ENCODE measurements at places on chromosomes 1 and 21. TPM values are rescaled to one million over a fixed set of nuclear protein-coding genes. Genes with fewer than 3 reads are reported as not detected.

CTSE gene
- total RNA-seq, result not detected

FCER1G gene
- total RNA-seq, result not detected

GREM2 gene
- 44.0 TPM for total RNA-seq

AADACL3 gene
- total RNA-seq, result not detected

TMEM9 gene
- total RNA-seq, result 107 TPM

ZNF683 gene
- not detected for total RNA-seq

KLHDC9 gene
- total RNA-seq, result 5.3 TPM

ADPRS gene
- total RNA-seq, result 21.5 TPM

DNASE2B gene
- not detected for total RNA-seq

- DNase-seq, result no peak
Observed at GRCh38 chr1:184387069-184387475, 243 bp downstream of the C1orf21 start.

DNA sequence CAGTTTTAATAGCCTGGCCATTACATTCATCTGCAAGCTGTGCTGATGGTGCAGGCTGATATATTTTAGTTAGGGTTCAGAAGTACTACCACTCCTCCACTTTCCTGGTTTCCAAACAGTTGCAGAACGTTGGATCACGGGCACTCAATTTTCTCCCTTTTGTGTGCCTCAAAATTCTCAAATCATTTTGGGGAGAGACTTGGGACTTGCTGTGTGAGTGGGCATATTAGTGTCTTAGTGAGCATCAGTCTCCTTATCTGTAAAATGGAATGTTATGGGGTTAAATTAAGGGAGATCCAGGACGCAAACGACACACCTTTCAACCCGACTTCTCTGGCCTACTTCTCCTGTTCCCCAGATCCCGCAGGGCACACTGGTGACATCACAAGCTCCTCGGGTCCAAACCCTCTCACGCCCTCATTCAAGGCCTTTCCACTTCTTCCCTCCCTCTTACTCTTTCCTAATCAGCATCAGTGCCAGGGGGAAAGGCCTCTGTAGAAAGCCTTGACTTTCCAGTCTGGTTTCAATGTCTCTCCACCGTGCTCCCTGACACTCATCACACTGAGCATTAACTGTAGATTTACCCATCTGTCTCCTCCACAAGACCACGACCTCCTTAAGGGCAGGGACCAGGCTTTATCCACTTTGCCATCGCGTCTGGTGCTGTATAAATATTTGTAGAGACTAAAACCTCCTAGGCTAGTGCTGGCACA is 1.2 kb downstream of the PIGP start:
- DNase-seq, result no peak

DNA sequence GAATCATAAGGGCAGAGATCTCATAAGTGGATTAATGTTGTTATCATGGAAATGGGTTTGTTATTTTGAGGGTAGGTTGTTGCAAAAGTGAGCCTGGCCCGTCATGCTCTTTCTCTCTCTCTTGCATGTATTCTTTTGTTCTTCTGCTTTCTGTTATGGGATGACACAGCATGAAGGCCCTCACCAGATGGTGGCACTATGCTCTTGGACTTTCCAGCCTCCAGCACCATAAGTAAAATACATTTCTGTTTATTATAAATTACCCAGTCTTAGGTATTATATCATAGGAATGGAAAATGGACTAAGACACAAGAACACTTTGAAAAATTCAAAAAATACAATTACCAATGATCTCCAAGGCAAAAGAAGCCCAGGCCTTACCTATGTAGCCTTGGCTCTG is 676.1 kb downstream of the PTPRU start:
- DNase-seq, result no peak

GRCh38 chr21:34669149-34669879 is 520 bp downstream of the CLIC6 start:
- no peak for DNase-seq

GRCh38 chr1:152768847-152769533 is 6.0 kb upstream of the LCE1F start:
- DNase-seq, result no peak

GRCh38 chr1:239771550-239771949 is 320.1 kb upstream of the FMN2 start:
- DNase-seq, result no peak

DNA sequence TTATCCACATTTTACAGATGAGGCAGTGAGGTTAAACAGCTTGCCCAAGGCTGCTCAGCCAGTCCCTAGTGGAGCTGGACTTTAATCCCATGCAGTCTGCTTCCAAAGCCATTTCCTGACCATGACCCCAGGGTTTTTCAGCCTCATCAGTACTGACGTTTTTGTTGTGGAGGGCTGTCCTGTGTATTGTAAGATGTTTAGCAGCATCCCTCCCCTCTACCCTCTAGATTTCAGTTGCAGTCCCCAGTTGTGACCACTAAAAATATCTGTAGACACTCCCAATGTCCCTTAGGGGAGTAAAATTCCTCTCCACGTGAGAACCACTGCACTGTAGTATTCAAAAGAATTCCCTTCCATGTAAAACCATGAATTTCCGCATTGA is 30.2 kb upstream of the C1orf105 start:
- no peak for DNase-seq

DNA sequence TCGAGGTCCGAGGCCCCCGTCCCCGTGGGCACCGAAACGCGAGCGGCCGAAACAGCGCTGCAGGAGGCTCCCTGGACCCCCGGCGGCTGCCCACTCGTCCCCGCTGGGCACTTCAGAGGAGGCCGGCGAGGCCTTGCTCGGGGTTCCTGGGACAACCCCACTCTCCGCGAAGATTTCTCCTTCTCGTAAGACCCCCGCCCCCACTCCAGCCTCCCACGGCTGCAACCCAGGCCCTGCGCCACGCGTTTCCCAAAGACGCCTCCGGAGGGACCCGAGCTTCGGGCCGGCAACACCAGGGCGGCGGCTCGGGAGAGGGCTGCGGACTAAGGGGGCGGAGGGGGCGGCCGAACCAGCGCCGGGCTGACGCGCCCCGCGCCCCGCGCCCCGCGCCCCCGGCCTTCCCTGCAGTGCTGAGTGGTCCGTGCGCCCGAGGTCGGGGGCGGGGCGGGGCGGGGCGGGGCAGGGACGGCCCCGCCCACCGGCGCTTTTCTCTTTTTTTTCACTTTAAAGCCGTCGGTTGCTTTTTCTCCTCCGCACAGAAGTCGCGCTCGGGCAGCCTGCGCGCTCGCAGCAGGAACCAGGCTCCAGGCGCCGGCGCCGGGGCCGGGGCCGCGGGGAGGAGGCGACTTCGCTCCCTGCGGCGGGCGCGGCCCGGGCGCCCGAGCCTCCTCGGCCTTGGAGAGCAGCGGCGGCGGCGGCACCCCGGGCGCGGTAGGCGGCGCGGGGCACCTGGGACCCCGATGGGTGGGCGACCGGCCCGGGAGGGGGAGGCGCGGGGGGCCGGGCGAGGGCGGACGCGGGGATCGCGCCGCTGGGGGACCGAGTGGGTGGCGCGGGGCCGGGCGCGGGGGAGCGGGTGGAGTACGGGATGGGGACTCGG is at the start of gene SPSB1:
Gene SPSB1 (plus strand): TSS at position 534 of the 880 bp plus-strand sequence. CDS start 62,998 bp downstream, outside the sequence.
- peak; percentile 42 for DNase-seq

DNA sequence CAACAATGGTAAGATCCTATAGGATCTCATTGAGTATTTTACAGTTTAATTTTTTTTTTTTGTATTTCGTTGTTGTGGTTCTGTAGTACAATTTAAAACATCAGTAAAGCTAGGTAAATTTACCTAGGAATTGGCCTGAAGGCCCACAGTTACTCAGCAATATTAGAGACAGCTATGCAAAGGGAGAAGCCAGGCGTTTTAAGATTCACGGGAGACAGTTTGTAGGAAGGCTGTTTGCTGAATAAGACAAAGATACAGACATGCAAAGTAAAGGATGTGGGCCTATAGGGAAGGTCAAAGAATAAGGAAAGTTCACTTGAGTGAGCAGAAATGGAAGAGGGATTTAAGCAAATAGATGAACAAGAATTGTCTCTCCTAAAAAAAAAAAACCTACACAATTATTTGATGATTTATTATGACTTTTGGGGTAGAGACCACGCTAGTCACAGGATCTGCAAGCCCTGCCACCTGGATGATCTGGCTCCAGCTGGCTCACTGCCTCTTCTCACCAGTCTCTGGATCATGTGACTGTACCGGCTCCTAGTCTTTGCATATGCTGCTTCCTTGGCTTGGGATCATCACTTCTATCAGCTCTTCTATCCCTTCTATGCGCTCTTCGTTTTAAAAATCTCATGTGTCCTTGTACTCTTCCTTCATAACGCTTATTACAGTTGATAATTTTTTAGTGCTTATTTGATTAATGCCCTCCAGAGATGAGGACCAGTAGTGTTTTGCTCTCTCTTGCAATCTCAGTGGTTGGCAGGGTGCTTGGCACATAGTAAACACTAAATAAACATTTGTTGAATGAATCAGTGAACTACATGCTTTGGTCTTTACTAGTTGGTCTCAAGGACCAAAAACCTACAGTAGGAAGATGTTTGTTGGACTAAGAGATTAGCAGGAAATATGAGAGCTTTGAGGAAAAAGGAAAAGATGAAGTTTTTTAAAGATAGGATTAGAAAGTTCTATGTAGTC is 14.1 kb downstream of the DYRK1A start:
- DNase-seq, result no peak

DNA sequence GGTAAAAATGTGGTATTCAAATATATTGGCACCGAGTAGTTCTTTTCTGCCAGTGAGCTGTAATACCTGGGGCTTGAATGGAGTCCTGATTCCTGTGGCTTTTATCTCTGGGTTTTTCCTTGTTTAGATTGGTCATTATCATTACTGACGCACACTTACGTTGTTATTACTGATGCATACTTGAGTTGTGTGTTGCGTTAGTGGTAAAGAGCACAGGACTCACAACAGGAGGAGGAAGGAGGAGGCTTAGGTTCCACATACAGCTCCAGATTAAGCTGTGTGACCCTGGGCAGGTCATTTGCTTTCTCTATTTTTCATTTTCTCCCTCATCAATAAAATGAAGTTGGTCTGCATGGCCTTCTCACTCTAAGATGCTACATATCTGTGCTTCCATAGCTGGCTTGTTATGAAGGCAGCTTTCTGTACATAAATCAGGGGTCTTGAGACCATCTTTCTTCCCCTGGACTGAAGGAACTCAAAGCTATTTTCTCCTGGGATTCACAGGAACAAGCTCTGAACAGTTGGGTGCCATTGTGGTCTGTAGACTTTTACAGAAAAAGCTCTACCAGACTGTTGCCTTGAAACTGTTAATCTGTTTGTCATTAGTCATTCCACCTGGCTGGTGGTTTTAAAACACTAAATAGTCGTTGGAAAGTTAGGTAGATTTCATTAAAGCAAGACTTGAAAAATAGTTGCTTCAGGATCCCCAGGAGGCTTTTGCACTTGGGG is 5.6 kb downstream of the ARID1A start:
- DNase-seq, result no peak

DNA sequence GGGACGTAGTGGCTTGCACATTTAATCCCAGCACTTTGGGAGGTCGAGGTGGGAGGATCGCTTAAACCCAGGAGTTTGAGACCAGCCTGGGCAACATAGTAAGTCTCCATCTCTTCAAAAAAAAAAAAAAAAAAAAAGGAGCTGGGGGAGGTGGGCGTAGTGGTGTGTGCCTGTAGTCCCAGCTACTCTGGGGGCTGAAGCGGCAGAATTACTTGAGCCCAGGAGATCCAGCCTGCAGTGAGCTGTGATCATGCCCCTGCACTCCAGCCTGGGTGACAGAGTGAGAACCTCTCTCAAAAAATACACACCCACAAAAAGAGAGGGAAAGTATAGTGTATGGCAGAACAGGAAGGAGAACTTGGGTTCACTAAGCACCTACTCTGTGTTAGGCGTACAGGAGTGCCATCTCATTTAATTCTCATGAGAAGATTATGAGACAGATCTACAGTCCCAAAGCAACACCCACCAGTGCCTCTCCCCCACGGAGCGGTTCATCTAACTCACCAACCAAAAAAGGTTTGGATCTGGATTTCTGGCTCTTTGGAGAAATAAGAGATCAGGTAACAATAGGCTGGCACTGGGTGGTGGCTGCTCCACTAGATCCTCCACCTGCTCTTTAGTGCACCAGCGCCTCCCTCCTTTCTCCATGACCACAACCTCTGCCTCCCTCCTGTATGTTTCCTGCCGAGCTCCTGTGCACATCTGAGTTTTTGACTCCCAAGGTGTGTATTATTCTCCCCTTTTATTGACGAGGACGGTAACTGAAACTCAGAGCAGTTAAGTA is 1.4 kb upstream of the TRAF5 start:
- DNase-seq, result no peak

- no peak for DNase-seq
Observed at GRCh38 chr1:12035312-12035711, 16.0 kb downstream of the MIIP start.

- DNase-seq, result no peak
Observed at GRCh38 chr1:167052389-167052788, 37.8 kb downstream of the GPA33 start.

GRCh38 chr1:78650114-78650660 is 556 bp downstream of the IFI44 start:
- no peak for DNase-seq

- no peak for DNase-seq
Observed at GRCh38 chr1:166165661-166166328, 1.0 kb downstream of the FAM78B start.

DNA sequence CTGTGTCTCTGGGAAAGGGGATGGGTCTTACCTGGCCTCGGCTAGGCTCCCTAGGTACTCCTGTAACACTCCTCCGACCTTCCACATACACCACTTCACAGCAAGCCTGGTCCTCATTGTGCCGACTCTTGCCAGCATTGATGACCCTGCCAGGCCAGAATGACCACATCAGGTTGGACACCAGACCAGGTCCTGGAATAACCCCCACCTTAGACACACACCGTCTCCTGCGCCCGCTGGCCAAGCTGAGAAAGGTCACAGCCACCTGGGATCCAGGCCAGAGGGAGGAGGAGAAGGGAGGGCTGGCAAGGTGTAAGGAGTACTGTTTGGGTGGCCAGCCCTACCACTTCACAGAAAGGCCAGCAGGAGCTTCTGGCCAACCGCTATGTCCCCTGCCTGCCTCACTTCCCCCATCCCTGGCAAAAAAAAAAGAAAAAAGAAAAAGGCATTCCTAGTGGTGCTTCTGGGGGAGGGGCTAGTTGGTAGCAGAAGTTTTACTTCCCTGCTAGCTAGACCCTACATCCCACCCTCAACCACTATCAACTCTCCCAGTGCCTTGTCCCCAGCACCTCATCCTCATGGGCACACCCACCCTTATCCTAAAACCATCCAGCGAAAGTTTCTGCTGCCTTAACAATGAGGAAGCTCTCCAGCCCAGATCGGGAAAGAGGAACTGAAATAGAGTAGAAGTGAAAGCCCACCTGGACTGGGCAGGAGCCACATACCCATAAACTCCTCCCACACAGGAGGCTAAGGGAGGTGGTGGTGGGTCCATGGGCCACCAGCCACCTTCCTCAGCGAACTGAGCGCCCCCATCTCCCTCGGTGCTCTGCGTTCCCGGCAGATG is 1.4 kb downstream of the PPM1J start:
- DNase-seq, result no peak

DNA sequence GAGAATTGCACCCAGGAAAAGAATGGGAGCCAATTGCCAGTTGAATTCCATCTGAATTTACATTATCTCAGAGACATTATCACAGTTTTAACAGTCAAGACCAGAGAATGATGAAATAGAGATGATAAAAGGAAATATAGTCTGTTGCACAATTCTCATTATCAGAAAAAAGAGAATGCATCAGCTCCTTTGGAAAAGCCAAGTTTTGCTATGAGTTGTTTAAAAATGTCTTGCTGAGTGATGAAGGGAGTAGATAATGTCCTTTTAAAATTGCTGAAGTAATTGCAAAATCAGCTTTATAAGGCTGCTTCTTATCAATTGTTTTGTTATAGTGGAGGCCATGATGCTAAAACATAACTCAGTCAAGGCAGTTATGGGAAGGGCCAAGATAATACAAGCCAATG is 37.9 kb upstream of the EEIG2 start:
- no peak for DNase-seq

All from NCI-H460 (cell line).